ENCODE measurements at places on chromosomes 3 and 15. TPM values are rescaled to one million over a fixed set of nuclear protein-coding genes. Genes with fewer than 3 reads are reported as not detected.

TMEM158 gene
- total RNA-seq: 0.20 TPM

P2RY12 gene
- not detected for total RNA-seq

DNA sequence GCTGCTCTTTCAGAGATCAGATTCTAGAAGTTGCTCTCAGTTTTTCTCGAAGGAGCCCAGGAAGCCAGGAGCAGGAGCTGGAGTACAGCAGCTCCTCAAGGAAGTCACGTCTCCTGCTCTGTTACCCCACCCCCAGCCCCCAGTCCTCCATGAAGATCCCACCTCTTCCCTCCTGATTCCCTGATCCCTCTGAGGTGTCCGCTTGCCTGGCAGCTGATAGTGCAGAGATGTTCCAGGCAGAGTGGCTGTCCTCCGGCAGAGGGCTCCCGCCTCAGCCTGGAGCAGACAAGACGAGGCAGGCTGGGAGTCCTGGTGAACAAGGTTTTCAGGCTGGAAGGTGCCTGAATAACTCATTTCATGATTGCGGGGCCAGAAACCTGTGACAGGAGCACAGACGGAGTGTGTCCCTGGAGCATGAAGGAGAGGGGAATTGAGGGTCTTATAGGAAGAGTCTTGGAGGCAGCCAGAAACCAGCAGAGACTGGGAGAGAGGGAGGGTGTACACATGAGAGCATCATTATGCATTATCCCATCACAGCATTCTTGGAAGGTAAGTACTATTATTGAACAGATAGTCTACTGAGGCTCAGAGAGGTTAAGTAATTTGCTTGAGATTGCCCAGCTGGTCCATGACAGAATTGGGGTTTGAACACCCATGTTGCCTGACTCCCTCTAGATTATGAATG is 1.2 kb downstream of the HRH1 start:
- H3K27ac ChIP-seq: no peak overlapping the region
- H3K36me3 ChIP-seq: no peaks in the 10 kb centered on the region
- DNase-seq: peak; percentile 27
- H3K4me1 ChIP-seq: peaks cover 3% of the 10 kb centered on the region
- H3K4me3 ChIP-seq: no peak overlapping the region

GRCh38 chr15:85399627-85400026 is 19.2 kb downstream of the AKAP13 start:
- H3K4me1 ChIP-seq: peaks cover 67% of the 10 kb centered on the region
- peaks cover 11% of the 10 kb centered on the region for H3K36me3 ChIP-seq
- H3K4me3 ChIP-seq: no peak overlapping the region
- H3K27ac ChIP-seq: no peak overlapping the region

- no peak for DNase-seq
- no peak overlapping the region for H3K27ac ChIP-seq
- H3K4me1 ChIP-seq: no peaks in the 10 kb centered on the region
- H3K4me3 ChIP-seq: no peak overlapping the region
- peaks cover 3% of the 10 kb centered on the region for H3K27me3 ChIP-seq
Measured at GRCh38 chr3:152609891-152610290, 225.0 kb upstream of the P2RY1 start.

DNA sequence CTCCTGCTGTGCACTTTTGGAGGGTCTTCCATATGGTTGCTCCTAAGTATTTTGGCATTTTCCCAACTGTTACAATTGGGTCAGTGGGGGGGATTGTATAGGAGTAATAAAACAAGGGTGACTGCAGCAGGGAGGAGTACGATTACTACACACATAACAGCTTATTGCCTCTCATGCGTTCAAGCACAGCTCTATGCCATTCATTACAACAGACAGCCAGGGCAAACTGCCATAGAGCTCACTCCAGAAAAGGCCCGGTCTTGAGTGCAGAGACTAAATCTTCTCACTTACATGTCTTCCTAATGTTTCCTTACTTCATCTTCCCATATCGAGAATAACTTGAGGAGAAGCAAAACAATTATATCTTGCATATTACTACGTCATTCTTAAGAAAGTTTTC is 1.4 kb upstream of the CHMP2B start:
- H3K4me1 ChIP-seq: peaks cover 24% of the 10 kb centered on the region
- H3K27ac ChIP-seq: no peak overlapping the region
- no peak for DNase-seq
- peaks cover 13% of the 10 kb centered on the region for H3K27me3 ChIP-seq
- no peaks in the 10 kb centered on the region for H3K36me3 ChIP-seq
- no peak overlapping the region for H3K4me3 ChIP-seq

- no peak for DNase-seq
- H3K36me3 ChIP-seq: no peaks in the 10 kb centered on the region
Measured at GRCh38 chr3:185792955-185793354, 31.9 kb downstream of the IGF2BP2 start.

SCN11A gene
- 0.08 TPM for total RNA-seq

AP3B2 gene
- 0.10 TPM for total RNA-seq

ALDH1A3 gene
- total RNA-seq: not detected

DNA sequence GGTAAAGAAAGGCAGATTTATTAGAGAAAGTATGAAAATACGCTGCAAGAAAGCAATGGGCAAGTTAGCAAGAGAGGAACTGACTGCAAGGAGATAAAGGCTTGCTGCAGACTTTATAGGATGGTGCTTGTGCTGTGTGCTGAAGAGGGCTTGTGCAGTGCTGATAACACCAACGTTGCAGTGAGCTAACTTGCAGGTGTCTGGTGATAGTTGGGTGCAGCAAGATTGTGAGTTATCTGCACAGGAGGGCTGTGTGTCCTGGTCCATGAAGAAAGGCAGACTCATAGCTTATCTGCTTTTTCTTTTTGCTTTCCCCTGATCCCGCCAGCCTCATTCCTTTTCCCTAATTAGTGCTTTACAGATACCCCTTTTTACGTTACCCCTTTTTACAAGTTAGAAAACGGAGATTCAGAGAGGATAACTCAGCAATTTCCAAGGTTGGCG is 58.0 kb upstream of the ZNF148 start:
- H3K27me3 ChIP-seq: no peaks in the 10 kb centered on the region
- H3K36me3 ChIP-seq: no peaks in the 10 kb centered on the region
- H3K4me3 ChIP-seq: no peak overlapping the region

- no peak overlapping the region for H3K27ac ChIP-seq
- no peaks in the 10 kb centered on the region for H3K4me1 ChIP-seq
- H3K27me3 ChIP-seq: no peaks in the 10 kb centered on the region
- no peak overlapping the region for H3K4me3 ChIP-seq
- no peaks in the 10 kb centered on the region for H3K36me3 ChIP-seq
- DNase-seq: no peak
Measured at GRCh38 chr3:146889626-146890025, 284.5 kb upstream of the PLSCR5 start.

DNA sequence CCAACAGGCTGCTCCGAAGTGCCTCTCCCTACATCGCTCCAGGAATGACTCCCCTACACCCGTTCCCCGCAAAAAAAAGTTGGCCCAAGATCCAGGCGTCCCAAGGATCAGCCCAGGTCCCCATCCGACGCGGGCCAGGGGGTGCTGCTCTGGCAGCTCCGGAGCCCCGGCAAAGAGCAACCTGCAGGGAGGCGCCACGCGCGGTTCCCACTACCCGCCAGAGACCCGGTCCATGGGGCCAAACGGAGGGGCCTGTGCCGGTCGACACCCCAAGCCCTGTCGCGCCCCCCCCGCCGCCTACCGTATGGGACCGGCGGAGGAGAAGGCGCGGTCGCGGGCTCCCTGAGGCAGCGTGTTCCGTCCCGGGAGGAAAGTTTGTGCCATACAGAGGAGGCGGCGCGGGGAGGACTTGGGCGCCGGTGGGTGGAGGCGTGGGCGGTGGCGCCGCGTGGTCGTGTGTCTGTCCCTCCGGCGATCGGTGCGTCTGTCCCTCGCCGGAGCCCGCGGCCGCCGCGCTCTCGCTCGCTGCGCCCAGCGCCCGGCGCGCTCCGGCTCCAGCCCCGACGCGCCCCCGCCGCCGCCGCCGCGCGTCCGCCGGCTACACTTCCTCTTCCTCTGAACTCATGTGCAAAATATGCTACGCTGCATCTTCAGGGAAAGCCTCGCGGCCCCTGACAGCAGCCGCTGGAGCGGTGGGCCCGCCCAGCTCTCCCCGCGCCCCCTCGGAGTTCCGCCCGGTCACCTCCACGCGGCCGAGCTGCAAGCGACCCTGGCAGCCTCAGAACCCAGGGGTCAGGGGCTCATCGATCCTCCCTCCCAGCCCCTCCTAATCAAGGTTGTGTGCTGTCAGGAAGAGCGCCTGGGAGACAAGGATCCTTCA is at the start of gene RFTN1:
Gene RFTN1 (minus strand): TSS at position 559 of the 880 bp plus-strand sequence. CDS start 19,830 bp downstream, outside the sequence.
- peak; percentile 69 for DNase-seq
- H3K36me3 ChIP-seq: peaks cover 56% of the 10 kb centered on the region
- H3K4me1 ChIP-seq: peaks cover 66% of the 10 kb centered on the region
- no peaks in the 10 kb centered on the region for H3K27me3 ChIP-seq
- peak within 1 kb of the TSS; percentile 98 for H3K4me3 ChIP-seq

DNA sequence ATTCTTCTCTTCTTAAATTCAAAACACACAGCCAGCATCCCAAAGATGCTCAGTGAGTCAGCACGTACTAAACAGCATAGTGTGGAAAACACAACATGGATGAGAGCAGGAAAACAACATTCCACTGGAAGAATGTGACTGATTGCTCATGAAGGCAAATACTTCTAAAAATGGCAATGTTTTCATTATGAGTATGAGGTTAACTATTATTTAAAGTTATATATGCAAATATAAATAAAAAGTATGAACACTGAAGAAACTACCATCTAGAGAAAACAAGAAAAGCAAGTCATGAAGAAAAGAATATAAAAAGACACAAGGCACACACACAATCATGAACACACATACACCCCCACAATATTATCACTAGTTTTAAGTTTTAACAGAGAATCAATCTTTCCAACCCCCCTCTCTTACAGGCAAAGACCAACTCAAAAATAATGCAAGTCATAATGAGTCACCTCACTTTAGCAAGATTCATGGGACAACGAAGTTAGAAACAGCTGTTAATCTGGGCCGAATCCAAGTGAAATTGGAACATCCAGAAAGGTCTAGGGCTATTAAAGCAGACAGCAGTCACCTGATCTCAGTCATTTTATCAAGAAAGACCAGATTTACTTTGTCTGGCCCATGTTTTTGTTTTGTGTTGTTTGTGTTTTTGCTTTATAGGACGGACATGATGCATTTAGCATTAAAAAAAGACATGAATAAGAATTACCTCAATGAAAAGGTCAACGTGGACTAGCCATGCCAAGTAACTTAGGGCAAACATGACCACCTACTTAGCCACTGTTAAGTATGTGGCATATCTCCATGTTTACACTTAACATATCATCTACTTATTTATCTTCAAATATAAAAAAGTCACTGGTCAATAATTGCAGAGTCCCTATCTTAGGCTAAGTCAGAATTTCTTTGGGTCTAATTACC is 18.1 kb downstream of the GBE1 start:
- no peak overlapping the region for H3K27ac ChIP-seq
- peaks cover 37% of the 10 kb centered on the region for H3K36me3 ChIP-seq
- peaks cover 13% of the 10 kb centered on the region for H3K4me1 ChIP-seq
- no peak for DNase-seq

GRCh38 chr3:194935061-194935460 is 249.4 kb downstream of the FAM43A start:
- H3K27ac ChIP-seq: no peak overlapping the region
- no peaks in the 10 kb centered on the region for H3K4me1 ChIP-seq
- H3K4me3 ChIP-seq: no peak overlapping the region
- no peak for DNase-seq
- H3K27me3 ChIP-seq: no peaks in the 10 kb centered on the region

HYKK gene
- total RNA-seq: 2.1 TPM

DNA sequence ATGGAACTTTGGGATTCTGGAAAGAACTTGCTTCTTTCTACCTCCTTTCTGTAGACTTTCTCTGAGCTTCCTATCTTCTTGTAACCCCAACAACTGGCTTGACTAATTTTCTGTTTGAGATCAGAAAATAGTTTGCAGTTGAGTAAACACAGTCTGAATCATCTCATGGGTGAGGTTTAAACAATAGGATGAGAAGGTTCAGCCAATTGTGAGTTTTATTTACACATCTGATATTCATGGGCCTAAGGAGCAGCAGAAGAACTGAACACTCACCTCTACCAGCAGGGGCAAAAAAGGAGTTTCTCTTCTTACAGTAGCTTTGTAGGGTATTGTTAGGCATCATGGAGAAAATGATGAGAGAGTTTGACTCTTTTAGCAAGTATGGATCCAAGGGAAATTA is 54.2 kb downstream of the DTWD1 start:
- DNase-seq: no peak
- no peaks in the 10 kb centered on the region for H3K36me3 ChIP-seq

DNA sequence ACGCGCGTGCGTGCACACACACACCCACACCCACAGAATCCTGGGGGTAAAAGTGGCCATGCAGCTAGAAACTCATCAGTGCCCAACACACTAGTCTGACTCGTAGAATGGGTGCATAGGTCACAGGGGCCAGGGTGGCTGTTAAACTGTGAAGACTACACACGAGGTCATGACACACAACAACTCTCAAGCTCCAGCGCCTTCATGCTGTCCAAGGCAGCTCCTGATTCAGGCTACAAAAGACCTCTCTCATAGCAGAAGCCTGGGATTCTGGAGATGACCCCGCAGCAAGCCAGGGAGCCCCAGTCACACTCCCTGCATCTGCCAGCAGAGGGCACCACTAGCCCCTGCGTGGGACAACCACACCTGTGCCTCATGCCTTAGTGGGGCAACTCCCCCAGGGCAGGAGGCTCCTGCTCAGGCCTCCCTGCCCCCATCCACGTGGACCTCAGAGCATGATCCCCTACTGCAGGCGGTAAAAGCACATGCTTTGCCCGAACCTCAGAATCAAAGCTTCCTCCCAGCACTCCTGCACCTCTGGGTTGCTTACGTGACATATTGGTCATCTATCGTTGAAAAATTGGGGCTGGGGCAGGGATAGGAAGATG is 93.1 kb downstream of the LRIG1 start:
- H3K36me3 ChIP-seq: peaks cover 1% of the 10 kb centered on the region
- no peaks in the 10 kb centered on the region for H3K4me1 ChIP-seq
- H3K27ac ChIP-seq: no peak overlapping the region

DNA sequence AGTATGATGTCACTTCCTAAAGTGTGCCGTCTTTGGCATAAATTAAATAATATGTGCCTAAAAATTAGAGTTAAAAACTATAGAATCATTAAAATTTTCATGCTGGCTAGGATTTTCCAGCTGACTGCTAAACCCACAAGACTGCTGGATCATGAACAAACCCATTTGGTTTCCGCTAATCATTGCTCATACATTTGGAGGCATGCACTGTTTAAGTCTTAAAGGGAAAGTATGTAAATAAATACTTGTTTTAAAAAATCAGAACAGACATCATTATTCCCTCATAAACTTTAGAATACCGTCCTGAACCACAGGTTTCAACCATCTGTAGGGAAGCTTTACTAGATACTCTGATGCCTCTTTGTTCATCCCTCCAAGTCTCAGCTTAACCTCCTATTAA is 26.5 kb downstream of the ATP6V1A start:
- no peak overlapping the region for H3K27ac ChIP-seq
- no peaks in the 10 kb centered on the region for H3K36me3 ChIP-seq
- H3K27me3 ChIP-seq: no peaks in the 10 kb centered on the region
- H3K4me1 ChIP-seq: peaks cover 14% of the 10 kb centered on the region

ITIH1 gene
- total RNA-seq: not detected

TUSC7 gene
- not detected for total RNA-seq

All from activated naive CD8-positive, alpha-beta T cell treated with anti-CD3 and anti-CD28 coated beads for 36 hours (primary cell).